ENCODE measurements at places on chromosomes 2 and 18.

DNA sequence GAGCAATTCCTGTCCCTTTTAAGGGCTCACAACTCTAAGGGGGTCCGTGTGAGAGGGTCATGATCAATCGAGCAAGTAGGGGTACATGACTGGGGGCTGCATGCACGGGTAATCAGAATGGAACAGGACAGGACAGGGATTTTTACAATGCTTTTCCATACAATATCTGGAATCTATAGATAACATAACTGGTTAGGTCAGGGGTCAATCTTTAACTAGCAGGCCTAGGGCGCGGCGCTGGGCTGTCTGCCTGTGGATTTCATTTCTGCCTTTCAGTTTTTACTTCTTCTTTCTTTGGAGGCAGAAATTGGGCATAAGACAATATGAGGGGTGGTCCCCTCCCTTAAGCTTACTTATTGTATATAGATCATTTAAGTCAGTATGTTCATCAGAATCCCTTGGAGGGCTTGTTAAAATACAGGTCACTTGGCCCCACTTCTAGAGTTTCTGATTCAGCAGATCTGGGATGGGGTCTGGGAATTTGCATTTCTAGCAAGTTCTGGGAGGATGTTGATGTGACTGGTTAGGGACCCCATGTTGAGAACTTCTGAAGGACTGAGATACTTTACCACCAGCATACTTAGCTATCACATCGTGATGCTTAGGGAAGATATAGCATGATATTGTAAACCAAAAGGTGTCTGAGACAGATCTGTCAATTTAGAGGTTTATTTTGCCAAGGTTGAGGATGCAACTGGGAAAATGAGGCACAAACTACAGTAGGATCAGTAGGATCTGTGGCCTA is 2.8 kb upstream of the INPP4A start:
- no peak for DNase-seq

DNA sequence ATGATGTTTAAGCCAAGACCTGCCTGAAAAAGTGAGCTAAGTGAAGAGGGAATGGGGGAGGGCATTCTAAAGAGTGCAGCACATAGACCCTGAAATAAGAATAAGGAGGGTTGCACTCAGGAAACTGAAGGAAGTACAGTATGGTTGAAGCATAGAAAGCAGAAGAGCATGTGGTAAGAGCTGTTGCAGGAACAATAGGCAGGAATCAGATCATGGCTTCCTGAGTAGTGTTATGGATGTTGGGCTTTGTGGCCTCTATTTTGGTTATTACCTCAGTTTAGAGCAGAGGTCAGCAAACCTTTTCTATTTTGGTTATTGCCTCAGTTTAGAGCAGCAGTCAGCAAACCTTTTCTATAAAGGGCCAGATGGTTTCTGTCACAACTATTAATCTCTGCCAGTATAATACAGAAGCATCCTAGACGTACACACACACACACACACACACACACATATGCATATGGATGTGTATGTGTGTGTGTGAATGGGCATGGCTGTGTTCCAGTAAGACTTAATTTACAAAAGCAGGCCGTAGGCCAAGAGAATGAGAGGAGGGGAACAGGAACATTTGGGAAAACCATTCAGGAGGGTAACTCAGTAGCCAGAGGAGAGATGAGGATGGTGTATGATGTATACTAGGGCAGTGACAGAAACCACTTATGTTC is 91.1 kb upstream of the MYO3B start:
- no peak for DNase-seq

- peak; percentile 13 for DNase-seq
These were observed 13.9 kb downstream of the PSMD14 start for GRCh38 chr2:161321944-161322648.

GRCh38 chr2:59926731-59927130 is 626.7 kb downstream of the BCL11A start:
- no peak for DNase-seq

DNA sequence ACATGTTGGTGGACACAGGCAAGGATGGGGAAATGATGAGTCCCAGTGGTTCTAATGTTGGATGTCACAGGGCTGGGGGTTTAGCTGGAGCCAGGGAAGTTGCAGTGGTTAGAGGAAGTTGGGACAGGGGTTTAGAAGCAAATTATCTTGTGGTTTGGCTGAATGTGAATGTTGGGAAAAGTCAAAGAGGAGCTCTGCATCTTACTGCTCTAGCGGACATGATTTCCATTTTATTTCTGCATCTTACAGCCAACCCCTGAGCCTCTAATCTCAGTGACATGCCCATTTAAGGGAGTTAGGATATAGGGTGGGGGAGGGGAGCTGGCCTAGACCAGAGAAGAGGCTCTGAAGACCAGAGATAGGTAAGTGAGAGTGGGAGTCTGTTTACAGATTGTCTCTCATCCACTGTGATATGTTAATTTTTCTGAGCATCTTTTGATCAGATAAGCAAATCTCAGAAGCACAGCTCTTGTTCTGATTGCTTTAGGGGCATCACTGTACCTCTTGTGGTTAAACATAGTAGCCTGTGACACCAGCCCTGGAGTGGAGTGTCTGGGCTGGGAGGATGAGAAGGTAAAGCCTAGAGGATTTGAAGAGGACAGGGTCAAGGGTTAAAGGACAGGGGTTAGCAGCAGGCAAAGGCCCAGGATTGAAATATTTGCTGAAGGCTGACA is 43.6 kb downstream of the SETBP1 start:
- no peak for DNase-seq

DNA sequence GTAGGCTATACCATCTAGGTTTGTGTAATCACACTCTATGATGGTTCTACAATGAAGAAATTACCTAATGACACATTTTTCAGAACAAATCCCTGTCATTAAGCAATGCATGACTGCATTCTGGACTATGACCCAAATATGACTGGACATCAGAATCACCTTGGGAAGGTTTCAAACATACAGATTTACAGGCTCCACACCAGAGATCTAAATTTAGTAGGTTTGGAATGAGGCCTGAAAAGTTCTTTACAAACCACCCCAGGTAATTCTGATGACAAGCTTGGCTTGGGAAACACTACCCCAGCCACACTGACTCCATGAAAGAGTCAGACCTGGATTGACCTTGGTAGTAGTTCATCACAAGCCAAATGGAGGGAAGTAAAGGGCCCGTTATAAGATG is 52.2 kb upstream of the NFE2L2 start:
- no peak for DNase-seq

DNA sequence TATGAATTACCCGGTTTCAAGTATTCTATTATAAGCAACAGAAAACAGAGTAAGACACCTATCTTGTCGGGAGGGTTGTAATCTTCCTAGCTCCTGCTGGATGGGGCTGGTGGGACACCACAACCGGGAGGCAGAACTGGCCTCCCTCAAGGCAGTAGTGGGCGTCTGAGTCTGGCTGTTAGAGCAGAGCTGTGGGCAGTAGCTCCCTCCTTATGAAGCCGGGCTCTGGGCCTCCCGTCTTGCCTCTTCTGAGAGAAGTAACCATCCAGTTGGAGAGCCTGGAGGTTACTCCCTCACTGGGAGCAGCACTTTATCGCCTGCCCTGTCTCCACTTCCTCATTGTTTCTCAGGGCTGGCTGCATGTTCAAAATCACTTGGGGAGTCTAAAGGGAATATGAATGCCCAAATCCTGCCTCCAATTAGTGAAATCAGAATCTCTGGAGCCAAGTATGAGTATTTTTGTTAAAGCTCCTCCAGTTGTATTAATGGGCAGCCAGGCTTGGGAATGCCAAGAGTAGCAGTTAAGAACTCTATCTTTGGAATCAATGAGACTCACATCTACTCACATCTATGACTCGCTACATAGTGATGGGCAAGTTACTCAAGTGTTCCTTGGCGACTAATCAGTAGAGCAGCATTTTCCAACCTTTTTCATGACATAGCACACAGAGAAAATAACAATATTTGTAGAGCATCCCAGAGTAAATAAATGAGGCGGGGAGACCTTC is 27.3 kb upstream of the NRP2 start:
- DNase-seq, result peak; percentile 87

GRCh38 chr2:206328974-206329373 is 54.5 kb downstream of the ZDBF2 start:
- no peak for DNase-seq

- DNase-seq, result no peak
These were observed 17.4 kb downstream of the FBLN7 start for GRCh38 chr2:112155331-112156151.

DNA sequence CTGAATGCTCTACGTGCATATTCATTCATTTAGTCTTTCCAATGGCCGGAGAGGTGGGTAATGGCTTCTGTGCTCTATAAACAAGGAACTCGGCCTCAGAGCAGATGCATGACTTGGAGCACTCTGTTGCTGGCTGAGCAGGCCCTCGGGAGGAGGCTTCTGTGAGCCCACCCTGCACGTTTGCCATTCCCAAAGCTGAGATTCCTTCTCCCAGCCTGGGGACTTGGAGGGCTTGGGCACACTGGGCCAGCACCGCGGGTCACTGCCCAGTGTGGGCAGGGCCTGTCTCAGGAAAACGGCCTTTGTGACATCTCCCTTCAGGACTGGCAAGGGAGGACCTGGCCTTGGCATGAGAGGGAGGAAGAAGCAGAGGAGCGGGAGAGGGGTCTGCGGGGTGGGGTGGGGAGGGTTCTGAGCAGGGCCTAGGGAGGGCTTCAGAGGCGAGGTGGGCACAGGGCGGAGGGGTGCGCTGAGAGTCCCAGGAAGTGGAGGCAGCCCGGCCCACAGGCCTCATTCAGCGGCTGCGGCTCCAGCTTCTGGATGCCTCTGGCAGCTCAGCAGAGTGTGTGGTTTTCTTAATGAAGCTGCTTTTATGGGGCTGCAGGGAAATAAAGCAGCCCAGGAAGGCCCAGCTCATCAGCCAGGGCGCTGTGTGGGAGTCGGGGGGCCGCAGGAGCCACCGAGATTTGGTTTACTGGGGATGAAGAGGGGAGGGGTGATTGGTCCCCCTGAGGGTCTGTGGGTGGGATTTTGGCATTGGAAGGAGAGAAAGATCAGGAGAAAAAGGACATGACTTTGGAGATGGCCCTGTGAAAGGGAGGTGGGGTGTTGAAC is 51.7 kb upstream of the OTOF start:
- no peak for DNase-seq

DNA sequence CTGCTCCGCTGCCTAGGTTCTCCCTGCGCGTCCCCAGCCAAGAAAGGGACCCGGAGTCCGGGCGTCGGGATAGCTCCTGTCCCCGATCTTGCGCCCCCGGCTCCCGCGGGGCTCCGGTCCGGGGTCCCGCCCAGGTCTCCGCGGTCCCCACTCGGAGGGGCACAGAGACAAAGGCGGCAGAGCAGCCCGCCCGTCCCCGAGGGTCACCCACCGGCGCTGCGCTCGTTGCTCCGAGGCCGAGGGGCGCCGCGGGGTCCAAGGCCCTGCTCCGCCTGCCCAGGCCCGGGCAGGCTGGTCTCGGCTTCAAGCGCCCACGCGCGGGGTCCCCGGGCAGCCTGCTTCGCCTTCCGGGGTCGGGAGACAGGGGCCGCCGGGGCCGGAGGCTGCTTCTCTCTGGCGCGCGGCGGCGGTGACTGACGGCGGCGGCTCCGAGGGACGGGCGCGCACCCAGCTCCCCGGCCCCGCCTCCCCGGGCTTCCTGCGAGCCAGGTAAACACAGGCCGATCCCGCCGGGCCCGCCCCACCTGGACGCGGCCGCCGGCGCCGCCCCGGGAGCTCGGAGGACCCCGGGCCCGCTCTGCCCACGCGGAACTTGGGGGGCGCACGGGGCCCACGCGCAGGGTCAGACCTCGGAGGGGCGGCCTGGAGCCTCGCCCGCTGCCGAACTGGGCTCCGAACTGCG is at the start of gene MBP:
Gene MBP (minus strand): TSS at position 415 of the 682 bp plus-strand sequence. CDS start 27,522 bp downstream, outside the sequence.
- DNase-seq, result no peak

GRCh38 chr2:192148620-192149321 is 46.0 kb downstream of the TMEFF2 start:
- peak; percentile 49 for DNase-seq

- DNase-seq, result peak; percentile 30
These were observed 52.1 kb downstream of the NFATC1 start for GRCh38 chr18:79447703-79448367.

GRCh38 chr2:20584399-20585358 is 66.2 kb downstream of the HS1BP3 start:
- peak; percentile 96 for DNase-seq

DNA sequence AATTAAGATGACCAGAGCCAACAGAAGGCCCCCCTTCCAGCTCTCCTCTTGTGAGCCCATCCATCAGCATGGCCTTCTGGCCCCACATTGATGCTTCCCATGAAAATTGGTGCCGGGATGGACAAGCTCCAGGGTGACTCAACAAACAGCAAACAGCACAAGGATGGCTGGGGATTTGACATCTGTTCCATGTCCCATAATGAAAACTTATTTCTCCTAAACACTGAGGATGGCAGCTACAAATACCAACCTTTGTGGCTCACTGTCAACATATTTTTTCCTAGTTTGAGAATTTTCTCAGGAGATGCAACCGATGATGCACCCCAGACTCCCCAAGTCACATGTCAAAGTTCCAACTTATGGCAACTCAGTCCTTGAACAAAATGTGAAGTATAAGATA is 169.6 kb upstream of the SIX2 start:
- DNase-seq, result peak; percentile 93

- DNase-seq, result no peak
These were observed 111.3 kb downstream of the TSN start for GRCh38 chr2:121866789-121867188.

GRCh38 chr2:47735136-47735869 is 47.6 kb upstream of the MSH6 start:
- DNase-seq, result no peak

GRCh38 chr18:43847164-43848091 is 570.1 kb upstream of the SYT4 start:
- DNase-seq, result peak; percentile 86

- DNase-seq, result no peak
These were observed 3.6 kb upstream of the TTC21B start for GRCh38 chr2:165957030-165957675.

GRCh38 chr18:62438402-62438801 is 84.4 kb upstream of the ZCCHC2 start:
- DNase-seq, result no peak

DNA sequence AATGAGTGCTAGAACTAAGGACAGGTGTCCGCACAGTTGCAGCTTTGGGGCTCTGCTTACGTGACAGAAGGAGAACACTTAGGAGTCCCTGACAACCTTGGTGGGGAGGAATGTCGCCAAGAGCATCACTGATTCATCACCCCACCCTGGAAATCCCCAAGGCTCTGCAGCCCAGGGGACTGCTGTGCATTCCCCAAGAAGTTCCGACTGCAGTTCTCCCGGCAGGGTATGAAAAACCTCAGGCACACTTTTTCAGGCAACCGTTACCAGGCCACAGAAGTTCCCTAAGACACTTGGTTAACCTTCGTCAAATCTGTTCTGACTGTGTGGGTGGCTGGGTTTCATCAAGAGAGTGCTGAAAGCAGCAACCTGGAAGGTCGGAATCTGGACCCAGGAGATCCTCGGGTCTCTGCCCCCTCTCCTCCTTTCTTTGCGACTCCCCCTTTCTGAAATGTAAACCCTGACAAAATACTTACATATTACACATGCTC is 192.1 kb upstream of the CXCR4 start:
- no peak for DNase-seq

GRCh38 chr2:109128048-109128615 is 873 bp upstream of the SH3RF3 start:
- DNase-seq, result peak; percentile 86

All from fibroblast of mammary gland (primary cell).